ENCODE measurements at places on chromosomes 5 and 9.

DNA sequence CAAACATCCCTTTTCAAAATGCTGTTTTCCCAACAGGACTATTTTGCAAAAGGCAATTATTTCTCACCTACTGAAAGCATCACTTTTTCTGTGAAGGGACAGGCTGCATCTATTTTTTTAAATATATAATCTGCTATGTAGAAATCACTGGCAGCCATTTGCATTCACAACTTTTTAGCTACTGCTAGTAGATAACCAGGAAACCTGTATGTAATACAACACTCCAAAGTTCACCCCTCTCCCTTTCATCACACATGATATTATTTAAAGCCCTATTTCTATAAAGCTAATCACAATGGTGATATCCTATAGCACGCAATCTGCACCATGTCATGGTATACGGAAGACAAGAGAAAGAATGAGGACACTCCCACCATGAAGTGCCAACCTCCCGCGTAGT, 9.8 kb downstream of the DMGDH start:
- no peak for DNase-seq

DNA sequence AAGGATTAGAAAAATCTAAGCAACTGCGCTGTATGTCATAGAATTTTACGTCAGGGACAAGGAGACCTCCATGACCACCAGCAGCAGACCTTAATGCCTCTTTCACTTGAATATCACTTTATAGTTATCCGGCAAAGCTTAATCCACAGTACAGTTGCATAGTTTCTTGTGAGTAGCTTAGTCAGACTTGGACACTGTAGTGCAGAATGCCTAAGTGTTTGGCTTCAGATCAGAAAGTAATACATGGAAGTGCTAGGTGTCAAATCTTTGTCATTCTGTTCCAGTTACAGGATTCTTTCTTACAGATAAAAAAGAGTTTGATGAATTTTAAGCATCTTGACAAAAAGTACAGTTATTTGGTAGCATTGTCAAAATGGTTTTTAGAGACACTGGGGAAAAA, 239.9 kb upstream of the PAPPA start:
- no peak for DNase-seq

- DNase-seq, result no peak
Observed at GRCh38 chr5:6202149-6202967, 176.0 kb downstream of the MED10 start.

GRCh38 chr9:121822093-121823085, 171.0 kb downstream of the DAB2IP start:
- no peak for DNase-seq

DNA sequence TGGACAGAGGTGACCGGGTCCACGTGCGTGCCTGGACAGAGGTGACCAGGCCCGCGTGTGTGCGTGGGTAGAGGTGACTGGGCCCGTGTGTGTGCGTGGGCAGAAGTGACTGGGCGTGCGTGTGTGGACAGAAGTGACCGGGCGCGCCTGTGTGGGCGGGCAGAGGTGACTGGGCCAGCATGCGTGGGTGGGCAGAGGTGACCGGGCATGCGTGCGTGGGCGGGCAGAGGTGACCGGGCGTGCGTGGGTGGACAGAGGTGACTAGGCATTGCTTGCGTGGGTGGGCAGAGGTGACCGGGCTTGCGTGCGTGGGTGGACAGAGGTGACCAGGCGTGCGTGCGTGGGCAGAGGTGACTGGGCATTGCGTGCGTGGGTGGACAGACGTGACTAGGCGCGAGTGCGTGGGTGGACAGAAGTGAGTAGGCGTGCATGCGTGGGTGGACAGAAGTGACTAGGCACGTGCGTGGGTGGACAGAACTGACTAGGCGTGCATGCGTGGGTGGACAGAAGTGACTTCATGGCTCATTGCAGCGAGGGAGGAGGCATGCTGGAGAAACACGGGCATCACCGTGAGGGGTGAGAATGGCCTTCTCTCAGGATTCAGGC, 254.1 kb upstream of the IRX4 start:
- DNase-seq, result no peak

DNA sequence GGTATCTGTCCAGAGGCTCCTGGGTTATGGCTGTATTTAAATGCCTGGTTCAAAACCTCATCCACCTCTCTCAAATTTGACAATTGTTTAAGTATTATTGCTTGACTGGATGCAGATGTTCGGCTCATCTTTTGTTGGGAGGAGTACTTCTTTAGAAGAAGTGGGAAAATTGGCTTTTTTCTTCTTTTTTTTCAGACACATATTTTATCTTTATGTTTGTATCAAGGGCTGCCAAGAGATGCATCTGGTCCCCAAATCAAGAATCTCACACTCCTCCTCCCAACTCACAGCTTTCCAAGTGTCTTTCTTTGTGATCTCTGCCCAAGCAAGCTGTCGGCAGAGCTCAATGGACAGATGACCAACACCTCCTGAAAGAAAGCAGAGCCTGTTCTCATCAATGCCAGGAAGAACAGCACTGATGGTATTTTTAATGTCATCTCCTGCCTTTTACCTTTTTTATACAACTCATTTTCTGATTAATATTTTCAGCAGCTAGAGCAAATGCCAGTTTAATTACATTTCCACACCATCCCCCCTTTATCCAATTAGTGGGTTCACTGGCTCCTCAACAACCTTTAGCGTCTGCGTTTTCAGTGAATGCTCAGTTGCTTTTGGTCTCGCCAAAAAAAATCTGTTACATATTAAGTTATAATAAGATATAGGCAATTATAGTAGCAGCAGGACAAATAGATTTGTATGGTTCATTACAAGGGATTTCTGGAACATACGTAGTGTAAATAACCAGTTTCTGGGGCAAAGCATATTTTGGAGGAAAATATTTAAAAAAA, 110.3 kb upstream of the SLIT3 start:
- DNase-seq, result no peak

GRCh38 chr9:130786526-130786925, 48.5 kb upstream of the ABL1 start:
- DNase-seq, result no peak

DNA sequence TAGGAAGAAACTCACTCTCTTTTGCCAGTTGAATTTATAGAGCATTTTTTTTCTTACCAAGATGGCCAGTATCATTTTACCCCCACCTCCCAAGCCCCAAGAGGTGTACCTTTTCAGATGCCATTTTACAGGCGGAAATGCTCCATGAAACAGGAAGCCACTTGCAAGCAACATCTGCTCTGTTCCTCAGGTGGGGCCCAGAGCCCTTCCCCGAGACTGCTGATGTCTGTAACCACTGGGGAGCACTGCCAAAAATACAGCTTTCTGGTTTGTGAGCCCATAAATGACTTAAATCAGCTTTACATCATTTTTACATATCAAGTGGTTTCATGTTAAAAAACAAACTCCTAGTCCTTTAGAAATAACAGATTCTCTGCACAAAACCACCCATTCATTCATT, 42.9 kb upstream of the GARNL3 start:
- DNase-seq, result no peak

GRCh38 chr5:154698763-154699162, 56.4 kb upstream of the LARP1 start:
- DNase-seq, result no peak

DNA sequence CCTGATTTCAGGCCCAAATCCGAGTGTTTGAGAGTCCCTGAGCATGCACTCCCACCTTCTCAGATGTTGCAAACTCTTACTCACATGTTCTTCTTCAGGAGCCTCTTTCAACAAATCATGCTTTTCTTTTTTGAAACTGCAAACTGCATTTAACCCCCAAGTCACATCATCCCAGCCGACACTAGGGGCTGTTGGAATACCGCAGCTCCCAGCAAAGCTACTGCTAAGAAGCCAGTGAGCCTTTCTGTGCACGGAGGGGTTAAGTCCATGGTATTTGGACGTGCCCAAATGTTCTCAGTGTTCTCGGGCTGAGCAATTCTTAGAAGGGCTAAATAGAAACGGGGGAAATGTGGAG, 282.9 kb downstream of the NFIB start:
- DNase-seq, result no peak

GRCh38 chr5:109962882-109963603, 273.3 kb downstream of the MAN2A1 start:
- DNase-seq, result no peak

DNA sequence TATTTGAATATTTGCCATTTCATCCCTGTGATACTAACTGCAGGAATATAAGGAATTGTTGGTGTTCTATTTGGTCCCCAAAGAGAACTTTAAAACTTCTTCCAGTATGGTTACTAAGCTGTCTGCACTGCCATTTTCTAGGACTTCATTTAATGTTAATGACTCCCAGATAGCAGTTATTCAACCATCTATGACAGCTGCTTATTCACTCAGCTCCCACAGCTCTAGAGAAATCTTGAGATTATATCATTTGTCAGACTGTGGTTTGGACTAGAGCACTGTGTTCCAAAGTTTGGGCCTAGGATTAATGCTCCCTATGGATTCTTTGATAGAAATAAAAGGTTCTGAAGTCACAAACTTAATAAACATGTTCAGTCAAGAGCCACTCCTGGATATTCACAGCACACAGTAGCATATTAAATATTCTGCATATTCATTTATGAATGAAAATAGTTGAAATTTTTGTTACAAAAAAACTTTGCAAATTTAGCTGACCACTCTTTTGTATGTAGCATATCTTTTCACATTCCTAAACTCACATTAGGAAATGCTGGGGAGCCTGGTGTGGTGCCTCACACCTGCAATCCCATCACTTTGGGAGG, 173.7 kb downstream of the NFIB start:
- DNase-seq, result no peak

GRCh38 chr9:28317745-28318144, 744.5 kb upstream of the C9orf72 start:
- no peak for DNase-seq

GRCh38 chr5:943918-944620, 51.4 kb downstream of the TRIP13 start:
- no peak for DNase-seq

DNA sequence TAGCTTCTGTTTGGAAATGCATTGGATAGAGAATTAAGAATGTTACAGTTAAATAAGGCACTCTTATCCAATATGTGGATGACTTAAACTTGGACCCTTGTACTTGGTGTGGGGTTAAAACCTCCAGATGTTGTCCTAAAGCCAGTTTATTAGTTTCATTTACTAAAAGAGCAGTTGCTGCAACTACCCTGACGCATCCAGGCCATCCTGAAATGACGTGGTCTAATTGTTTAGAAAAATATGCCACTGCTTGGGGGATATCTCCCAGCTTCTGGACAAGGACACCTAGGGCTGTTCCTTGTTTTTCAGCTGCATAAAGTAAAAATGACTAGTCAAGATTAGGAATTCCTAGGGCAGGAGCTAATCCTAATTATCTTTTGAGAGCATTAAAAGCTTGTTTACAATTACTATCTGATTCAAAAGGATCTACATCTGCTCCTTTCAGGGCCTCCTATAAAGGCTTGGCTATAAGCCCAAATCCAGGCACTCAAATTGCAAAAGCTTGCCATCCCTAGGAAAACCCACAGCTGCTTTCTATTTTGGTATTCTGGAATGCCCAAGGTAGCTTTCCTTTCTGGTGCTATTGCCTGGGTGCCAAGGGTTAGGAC, 45.7 kb upstream of the SLCO4C1 start:
- DNase-seq, result no peak

DNA sequence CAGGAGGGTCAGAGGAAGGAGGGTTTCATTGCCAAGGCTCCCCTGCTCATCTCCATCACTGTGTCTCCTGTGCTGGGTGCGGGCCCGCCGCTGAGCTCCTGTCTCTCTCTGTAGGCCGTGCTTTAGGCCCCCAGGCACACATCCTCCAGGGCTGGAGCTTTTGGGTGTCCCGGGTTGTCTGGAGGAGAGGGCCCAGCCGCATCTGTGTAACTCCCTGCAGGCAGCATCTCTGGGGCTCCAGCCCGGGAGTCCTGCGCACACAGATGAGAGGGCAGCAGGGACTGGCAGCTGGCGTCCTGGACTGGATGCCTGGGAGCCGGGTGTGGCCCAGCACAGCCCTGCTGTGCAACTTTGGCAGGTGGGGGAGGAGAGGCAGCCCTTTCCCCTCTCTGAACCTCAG, 40.2 kb downstream of the LRSAM1 start:
- DNase-seq, result no peak

GRCh38 chr9:2466703-2467102, 154.9 kb upstream of the VLDLR start:
- no peak for DNase-seq

GRCh38 chr9:136853596-136854112, 1.5 kb downstream of the MAMDC4 start:
- DNase-seq, result no peak

GRCh38 chr5:112738191-112738560, 491 bp downstream of the APC start:
- no peak for DNase-seq
